Activated T-helper 1 cell treated with anti-CD3 and anti-CD28 coated beads, Interleukin-12 subunit alpha, Interleukin-12 subunit beta, Interleukin-2, Interleukin-4 antibody, amounts not matched to agents 30 ng/mL and 10 ng/mL and 1 ng/mL, durations not matched to agents 14 hours and 24 hours and 36 hours (primary cell): ENCODE measurements at places on chromosomes 12 and 14. TPM values are rescaled to one million over a fixed set of nuclear protein-coding genes. Genes with fewer than 3 reads are reported as not detected.

Gene PRB3
- not detected in 2 replicates for total RNA-seq

DNA sequence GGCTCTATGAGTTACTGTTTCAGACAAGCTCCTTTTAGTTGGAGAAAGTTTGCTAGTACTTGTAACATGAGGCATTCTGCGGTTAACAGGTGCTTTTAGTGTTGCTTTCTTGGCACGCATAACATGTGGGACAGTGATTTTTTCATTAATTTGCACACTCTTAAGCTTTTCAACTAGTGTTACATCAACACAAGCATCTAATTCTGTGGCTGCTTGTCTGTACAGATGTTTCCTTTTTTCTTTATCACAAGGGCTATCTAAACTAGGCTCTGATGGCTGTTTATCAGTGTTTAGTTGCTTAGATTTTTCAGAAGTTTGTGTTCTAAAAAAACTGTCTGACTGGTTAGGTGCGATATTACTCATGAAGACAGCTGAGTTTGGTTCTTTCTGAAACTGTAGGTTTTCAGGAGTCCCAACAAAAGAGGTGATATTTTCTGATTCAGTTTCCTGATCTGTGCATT, 120.1 kb downstream of the RALGAPA1 start:
- DNase-seq: no peak

Gene CPM
- total RNA-seq: 55.0 and 61.5 TPM in 2 replicates

DNA sequence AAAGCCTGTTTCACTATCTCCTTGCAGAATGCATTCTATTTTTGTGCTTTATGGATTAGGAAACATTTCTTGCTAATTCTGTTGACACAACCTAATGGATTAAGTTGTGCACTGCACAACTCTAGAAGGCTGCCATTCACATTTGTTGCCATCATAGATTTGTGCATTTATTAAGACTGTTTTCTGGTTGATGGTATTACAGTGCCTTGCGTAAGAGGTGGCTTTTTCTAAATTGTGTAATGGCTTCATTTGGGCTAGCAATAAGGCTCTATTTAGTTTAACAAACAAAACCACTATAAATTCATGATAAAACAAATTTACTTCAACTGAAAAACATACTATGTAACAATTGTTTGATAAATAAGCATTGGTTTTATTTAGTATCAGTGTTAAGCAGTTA, 175.9 kb downstream of the TRHDE start:
- DNase-seq: no peak

DNA sequence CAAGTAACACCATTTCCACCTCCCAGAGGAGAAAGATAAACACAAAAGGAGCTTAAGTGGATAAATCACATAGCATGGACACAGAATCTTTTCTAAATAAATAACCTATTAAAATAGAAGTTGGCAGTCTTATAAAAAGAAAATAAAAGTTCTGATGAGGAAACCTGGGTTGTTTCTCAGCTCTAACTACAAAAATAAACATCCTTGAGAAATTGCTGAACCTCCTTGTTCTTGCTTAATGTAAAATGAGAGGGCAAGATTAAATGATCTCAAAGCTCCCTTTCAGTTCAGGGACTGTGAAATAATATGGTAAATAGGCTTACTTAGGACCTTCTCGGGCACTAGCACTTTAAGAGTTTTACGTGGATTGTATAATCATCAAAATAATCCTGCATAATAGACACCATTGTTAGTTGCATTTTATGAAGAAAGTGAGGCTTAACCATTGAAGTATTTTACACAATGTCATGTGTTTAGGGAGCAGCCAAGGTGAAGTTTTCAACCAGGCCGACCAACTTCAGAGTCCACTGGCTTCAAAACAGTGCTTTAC, 214.0 kb upstream of the NOVA1 start:
- no peak for DNase-seq

Gene RASSF9
- total RNA-seq: not detected in 2 replicates
